ENCODE measurements at places on chromosomes 2 and 18.

DNA sequence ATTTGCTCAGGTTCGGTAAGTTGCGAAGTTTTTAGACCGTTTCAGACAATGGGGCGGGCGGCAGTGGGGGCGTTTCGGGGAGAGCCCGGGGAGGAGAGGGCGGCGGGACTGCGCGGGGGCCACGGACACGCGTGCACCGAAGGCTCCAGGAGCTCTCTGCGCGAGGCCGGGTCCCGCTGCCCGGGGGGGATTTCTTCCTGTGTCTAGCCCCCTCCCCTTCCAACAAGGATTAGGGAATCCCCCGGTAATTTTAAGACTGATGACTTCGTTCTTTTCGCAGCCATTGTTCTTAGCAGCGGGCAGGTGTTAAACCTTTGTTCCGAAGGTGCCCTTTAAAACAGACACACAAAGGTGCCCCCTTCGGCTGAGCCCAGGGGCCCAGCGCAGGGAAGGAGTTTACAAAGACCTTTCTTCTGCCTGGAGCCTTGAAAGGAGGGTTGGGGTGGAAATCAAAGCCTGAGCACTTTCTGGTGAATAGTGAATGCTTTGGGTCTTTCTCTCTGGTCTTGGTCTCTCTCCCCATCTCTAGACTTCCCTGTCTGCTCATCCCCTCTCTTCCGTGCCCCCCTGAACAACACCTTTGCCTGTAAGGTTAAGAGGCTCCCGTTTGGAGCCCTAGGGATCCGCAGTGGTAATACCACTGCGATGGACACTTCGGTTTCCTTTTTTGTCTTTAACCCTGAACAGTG is 2.1 kb downstream of the TRIB2 start:
- no peak for DNase-seq

- no peak for DNase-seq
Observed at GRCh38 chr2:29724282-29724681, 197.1 kb downstream of the ALK start.

DNA sequence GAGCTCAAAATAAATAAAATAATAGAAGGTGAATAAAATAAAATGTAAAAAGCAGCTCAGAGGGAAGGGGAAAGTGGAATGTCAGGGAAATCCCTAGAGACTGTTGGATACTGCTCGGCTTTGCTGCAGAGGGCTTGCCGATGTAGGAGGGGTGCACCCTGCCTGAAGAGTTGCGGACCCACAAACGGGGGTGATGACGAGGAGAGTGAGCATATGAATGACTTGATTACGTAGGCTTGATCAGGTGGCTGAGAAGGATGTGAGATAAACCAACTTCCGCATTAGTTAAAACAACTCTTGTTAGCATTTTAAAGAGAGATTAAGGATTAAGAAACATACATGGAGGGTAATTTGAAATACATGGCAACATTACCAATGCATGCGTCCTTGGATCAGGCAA is 21.0 kb upstream of the TMEM237 start:
- DNase-seq, result no peak

- no peak for DNase-seq
Observed at GRCh38 chr2:9303528-9304225, 97.1 kb downstream of the ASAP2 start.

DNA sequence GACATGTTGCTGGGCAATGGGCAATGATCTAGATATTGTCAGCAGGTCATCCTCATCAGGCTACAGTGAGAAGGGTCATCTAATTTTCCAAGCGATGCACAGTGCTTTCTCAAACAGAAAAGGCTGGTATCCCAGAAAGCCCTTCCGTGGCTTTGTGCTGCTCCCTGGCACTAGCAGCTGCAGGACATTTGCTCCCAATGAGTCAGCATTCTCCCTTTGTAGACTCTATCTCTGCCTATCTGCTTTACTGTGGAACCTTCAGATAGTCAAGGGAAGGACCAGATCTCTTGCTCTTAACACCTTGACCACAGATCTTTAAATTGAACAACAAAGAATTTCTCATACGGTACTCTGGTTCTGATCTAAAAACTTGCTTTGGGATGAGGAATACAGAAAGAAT is 101.4 kb downstream of the CDH2 start:
- no peak for DNase-seq

DNA sequence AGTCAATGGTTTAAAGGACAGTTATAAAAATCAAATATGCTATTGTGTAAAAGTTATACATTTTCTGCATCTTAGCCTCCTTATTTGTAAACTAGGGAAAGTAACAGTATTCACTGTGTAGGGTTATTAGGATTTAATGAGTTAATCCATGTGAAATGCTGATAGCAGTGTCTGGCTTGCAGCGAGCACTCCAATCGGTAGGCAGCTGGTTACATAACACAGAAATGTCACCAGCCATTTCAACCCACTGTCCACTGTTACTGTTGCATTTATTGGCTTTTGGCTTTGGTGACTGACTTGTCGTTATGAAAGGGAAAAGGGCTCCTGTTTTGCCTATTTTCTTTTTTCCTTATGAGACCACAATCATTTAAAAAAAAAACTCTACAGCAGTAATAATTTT is 38.9 kb downstream of the ID2 start:
- no peak for DNase-seq

DNA sequence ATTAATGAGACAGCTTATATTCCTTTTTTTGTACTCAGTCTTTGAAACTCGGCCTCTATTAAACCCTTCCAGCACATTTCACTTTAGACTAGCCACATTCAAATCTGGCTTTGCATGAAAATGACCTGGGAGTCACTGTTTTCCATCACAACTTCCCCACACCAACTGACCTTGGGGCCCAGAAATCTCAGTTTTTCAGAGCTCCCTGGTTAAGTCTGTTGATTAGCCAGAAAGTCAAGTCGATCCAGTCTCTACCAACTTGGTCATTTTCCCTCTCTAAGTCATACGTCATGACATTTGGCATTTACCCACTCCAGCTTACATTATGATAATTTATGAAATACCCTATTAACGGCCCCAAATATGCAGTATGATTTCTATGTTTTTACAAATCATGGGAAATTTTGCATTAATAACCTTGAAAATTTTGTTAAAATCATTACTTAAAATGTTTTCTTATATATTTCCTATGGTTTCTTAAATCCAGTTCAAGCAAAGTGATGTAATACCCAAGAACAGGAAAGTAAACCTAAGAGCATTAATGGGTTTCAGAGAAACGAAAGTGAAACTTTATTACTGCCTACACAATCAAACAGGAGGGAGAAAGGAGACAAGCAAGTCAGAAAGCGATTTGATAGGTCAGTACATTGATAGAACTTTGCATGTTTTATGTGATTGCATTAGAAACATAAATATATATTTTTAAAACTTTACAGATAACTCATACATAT is 77.1 kb downstream of the SPATS2L start:
- no peak for DNase-seq

DNA sequence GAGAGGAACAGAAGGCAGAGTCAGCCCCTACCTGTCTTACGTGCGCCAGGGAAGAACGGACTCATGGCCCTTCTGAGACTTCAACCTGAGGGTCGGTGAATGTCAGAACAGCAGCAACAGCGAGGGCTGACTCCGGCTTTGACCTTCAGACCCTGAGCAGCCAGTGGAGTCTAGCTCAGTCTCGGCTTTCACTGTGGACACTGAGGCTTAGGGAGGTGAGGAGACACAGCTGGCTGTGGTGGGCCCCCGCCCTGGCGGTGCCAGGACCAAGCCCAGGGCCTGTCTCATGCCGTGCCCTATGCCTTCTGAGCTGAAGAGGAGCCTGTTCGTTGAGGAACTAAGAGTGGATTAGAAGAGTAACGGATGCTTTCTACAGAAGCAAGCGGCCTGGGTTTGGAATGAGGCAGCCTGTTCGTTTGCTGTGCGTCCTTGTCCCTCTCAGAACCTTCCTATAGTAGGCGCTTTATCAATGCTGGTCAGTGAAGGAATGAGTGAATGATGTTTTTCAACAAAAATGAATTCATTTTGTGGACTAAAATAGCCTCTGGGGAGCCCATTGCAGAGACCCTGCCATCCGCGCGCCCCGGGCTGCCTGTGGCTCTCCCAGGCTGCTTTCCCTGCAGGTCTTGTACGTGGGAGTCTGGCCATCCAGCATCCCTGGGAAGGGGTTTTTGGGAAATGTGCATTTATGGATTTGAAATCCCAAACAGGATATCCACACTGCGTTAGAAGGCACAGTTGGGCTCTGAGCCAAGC is 38.9 kb downstream of the ASB1 start:
- no peak for DNase-seq

DNA sequence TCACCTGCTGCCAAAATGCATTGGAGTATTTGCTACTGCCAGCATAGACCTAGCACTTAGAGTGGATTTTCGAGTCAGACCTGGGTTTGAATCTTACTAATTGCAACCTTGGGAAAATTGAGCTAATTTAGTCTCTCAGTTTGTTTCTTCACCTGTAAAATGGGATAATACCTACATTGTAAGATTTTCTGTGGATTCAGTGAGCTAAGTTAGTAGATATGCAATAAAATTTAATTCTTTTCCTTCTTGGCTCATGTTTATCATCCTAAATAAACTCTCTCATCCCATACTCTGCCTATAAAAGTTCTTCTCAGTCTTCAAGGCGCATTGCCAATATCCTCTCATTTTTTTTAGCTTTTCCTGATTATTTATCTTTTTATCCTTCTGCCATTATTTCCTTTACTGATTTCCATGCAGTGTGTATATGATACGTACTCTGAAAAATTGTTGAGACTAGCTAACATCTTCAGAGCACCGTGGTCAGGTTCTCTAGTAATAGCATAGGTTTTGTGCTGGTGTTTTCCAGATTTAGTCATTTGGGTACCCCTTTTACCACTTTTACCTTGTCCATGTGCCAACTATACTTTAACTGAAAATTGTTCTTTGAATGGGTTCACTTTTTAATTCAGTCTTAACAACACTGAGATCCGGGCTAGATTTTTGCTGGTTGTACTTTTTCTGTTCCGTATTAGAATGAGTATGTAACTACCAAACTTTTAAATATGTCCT is 7.3 kb downstream of the CEP192 start:
- DNase-seq, result no peak

DNA sequence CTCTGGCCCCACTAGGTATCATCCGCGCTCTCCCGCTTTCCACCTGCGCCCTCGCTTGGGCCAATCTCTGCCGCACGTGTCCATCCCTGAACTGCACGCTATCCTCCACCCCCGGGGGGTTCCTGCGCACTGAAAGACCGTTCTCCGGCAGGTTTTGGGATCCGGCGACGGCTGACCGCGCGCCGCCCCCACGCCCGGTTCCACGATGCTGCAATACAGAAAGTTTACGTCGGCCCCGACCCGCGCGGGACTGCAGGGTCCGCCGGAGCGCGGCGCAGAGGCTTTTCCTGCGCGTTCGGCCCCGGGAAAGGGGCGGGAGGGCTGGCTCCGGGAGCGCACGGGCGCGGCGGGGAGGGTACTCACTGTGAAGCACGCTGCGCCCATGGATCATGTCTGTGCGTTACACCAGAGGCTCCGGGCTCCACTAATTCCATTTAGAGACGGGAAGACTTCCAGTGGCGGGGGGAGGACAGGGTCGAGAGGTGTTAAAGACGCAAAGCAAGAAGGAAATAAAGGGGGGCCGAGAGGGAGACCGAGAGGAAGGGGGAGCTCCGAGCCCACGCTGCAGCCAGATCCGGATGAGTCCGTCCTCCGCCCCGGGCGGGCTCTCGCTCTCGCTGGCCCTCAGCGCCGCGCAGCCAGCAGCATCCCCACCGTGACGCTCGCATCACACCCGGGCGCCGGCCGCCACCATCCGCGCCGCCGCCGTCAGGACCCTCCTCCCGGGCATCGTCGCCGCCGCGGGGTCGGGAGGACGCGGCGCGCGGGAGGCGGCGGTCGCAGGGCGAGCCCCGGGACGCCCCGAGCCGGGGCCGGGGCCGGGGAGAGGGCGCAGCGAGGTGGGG is 664 bp downstream of the NETO1 start:
- DNase-seq, result no peak

- no peak for DNase-seq
Observed at GRCh38 chr2:84701880-84702279, 179.0 kb downstream of the TRABD2A start.

- DNase-seq, result no peak
Observed at GRCh38 chr2:197577446-197577845, 61.6 kb downstream of the MOB4 start.

GRCh38 chr18:35497027-35497369 is 762 bp downstream of the INO80C start:
- DNase-seq, result no peak

GRCh38 chr18:62571037-62571436 is 48.2 kb downstream of the ZCCHC2 start:
- no peak for DNase-seq

- no peak for DNase-seq
Observed at GRCh38 chr18:55748227-55748738, 160.3 kb upstream of the TCF4 start.

DNA sequence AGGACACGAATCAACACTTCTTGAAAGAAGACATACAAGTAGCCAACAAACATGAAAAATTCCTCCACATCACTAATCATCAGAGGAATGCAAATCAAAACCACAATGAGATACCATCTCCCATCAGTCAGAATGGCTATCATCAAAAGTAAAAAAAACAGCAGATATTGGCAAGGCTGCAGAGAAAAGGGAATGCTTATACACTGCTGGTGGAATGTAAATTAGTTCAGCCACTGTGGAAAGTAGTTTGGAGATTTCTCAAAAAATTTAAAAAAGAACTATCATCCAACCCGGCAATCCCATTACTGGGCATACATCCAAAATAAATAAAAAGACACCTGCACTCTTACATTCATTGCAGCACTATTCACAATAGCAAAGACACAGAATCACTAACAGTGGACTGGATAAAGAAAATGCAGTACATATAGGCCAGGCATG is 78.7 kb downstream of the GRB14 start:
- no peak for DNase-seq

DNA sequence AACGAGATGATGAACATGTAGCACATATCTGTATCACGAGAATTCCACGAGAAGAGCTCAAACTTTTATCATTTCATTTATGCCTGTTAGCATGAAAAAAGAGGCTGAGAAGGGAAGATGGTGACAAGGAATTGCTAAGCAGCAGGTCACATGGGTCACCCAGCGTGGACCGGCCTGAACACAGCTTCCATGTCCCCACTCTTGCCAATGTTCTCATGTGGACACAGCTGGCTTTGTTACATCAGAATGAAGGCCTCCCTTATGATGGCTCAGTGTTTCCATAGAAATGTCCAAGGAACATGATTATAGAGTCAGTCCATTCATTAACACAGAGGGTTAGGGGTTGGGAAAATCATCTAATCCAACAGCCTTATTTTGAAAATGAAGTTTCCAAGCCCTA is 215.4 kb downstream of the CMPK2 start:
- DNase-seq, result no peak

- no peak for DNase-seq
Observed at GRCh38 chr2:58447586-58447985, 206.5 kb upstream of the FANCL start.

DNA sequence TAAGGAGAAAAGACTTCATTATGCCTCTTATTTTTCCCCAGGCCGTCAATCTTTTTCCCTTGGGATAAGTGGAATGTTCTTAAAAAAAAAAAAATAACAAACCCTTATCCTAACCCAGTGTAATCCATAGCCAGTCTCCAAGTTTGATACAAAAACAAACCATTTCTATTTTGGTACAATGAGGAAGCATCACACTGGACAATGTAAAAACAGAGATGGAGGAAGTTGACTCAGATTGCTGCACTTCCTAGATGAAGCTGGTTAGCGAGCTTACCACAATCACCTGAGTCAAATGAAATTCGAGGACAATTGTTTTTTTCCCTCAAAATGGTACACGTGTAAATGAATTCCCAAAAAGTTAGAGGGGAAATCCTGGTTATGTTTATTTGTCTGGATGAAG is 259.7 kb downstream of the TCF4 start:
- no peak for DNase-seq

GRCh38 chr18:24543795-24544498 is 83.5 kb downstream of the HRH4 start:
- no peak for DNase-seq
